Activated naive CD8-positive, alpha-beta T cell treated with anti-CD3 and anti-CD28 coated beads, Interleukin-2, amount 50 U/mL, for 16 hours (primary cell): ENCODE measurements at places on chromosomes 11 and 22.
A peak's percentile ranks its signal among the peaks of the same experiment; 100 is the strongest.

GRCh38 chr22:49203091-49203858, 624.4 kb downstream of the BRD1 start:
- no peak for DNase-seq

DNA sequence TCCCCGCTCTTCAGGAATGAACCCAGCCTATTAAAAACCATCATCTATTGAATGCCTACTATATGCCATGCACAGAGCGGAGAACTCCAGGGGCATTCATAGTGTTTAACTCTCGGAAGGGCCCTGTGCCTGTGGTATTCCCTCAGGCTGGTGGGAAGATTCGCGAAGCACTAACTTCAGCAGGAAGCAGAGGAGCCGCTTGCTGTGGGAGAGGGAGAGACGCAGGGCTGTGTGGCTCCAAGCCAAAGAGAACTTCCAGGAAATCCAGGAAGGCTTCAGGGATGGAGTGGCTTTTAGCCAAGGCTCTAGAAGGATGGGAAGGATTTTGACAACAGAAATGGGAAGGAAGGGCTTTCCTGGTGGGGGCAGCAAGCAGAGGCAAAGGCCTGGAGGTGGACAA, 103.8 kb downstream of the TP53I11 start:
- no peak for DNase-seq

DNA sequence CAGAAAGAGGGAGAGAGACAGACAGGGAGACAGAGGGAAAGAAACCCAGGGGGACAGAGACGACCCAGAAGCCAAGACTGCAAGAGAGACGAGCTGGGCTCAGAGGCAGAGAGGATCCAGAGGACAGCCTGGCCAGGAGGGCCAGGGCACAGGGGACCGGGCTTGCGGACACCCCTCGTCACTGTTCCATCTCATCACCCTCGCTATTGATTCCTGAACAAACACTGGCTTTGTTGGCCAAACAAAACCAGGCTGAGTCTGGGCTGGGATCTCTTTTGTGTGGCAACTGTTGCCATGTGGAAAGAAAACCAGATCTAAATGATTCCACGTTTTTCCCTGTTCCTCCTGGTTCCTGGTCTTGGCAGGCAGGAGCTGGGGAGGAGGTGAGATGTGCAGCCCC, 339.4 kb downstream of the MN1 start:
- no peak for DNase-seq

GRCh38 chr11:112523477-112523876, 262.8 kb upstream of the PLET1 start:
- no peak for DNase-seq

DNA sequence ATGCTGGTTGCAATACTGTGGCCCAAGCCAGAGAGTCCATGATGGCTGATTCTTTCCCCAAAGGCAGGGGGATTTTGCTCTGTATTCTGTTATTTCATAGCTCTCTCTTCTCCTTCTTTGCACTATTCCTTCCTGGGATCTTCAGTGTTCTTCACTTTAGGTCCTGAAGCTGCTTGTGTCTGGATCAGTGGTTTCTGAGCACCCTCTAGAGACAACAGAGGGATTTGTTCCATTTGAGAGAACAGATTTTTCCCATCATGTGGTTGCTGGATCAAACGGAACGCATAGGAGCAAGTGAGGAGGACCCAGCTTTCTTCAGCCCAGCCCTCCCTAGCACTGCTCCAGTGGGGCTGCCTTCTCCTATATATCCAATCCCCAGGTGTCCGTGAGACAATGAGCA, 68.7 kb upstream of the SYN3 start:
- DNase-seq, result no peak

DNA sequence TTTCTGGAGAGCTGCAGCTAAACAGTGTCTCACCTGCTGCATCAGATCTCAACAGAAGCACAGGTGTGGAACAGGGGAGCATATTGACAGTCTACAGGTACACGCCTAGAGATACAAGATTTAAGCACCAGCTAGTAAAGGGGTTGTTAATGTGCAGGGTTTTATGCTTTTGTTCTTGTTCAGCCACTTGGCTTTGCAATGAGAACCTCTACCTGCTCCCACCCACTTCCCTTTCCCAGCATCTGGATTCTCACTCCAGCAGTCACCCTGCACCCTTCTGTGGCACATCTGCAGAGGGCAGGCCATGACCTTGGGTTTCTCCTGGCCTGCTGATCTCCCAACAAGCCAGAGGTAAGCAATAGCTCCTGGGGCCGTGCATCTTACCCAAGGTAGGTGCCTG, 446.6 kb downstream of the BUD13 start:
- DNase-seq, result no peak

GRCh38 chr22:29907753-29908515, 25.0 kb downstream of the MTMR3 start:
- no peak for DNase-seq

DNA sequence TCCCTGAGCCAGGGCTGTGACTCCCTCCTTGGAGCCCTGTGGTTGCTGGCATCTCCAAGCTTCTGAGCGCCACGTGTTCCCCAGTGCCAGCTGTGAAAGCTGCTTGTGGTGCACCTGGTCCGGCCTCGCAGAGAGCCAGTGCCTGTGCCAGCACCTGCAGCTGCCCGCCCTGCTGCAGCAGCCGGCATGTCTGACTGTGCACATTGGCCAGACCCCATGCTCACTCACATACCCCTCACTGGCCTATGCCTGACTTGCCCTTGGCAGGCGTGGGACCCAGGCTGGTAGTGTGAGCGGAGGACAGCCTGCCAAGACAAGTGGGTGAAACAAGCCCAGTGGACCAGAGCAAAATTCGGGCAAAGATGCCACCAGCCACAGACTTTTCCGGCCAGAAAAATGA, 9.8 kb downstream of the MRPL48 start:
- no peak for DNase-seq

GRCh38 chr11:12629601-12630313, 44.5 kb upstream of the TEAD1 start:
- no peak for DNase-seq

DNA sequence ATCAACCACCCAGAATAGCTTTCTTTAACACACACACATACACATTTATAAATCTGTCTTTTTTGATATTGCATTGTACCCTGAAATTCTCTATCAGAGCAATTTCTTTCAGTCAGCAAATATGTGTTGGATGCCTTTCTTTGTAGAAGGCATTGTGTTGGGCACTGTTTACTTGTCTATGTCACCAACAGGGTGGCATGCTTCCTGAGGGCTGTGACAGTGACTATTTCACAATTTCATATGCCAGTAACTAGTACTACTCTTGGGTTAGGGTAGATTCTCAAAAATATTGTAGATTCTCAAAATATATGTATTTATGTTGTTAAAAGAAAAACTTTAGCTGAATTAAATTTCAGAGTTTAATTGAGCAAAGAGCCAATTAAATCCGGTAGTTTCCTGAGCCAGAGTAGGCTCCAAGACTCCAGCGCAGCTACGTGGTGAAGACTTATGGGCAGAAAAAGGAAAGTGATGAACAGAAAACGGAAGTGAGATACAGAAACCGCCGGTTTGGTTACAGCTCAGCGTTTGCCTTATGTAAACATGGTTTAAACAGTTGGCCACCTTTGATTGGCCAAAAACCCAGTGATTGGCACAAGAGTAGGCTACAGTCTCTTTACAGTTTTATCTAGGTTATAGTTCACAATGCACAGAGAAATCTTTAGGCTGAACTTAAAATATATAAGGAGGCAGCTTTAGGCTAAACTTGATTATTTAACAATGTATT, 723.3 kb downstream of the NTM start:
- DNase-seq, result no peak

- DNase-seq, result no peak
These were observed 4.8 kb upstream of the NAP1L4 start for GRCh38 chr11:2996976-2997375.

GRCh38 chr22:23570681-23571080, 9.4 kb downstream of the IGLL1 start:
- DNase-seq, result no peak

DNA sequence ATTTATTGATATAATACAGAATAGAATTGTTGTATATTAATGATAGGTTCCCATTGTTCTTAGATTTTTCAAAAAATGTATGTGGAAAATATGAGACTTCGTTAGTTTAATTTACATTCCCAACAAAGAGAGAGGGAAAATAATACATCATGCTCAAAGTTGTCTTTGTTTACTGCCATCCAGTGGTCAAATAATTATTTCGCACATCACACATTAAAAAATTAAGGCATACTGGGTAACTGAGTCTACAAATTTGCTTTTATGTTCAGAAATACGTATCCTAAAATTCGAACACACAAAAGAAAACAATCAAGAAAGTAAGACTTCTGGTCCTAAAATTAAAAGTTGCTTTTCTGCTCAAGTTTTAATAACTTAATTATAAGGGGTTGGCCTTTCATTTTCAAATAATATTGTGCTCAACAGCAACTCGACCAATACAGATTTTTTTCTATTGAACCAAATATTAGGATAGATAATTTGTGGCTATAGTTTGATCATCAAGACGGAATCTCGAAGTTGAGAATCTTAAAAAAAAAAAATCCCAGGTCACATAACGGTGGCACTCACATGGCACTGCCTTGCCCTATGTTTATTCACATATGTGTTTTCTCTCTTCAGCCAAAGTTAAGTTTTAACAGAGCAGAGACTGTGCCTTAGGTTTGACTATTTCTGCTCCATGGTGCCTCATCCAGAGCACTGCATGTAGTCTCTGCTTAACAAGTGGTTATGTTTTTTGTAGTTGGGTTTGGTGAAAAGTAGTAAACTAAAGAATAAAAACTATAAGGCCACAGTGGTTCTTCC, 12.3 kb downstream of the PDGFD start:
- DNase-seq, result no peak

GRCh38 chr22:39152511-39153219, at the start of gene CBX7:
TSS of gene CBX7 (minus strand) at chr22:39152680. CDS start at chr22:39152444, 236 bp downstream.
- peak; percentile 78 for DNase-seq

- DNase-seq, result no peak
These were observed 117.3 kb downstream of the KCNQ1OT1 start for GRCh38 chr11:2582351-2582945.

- DNase-seq, result no peak
These were observed 205.7 kb upstream of the NAV2 start for GRCh38 chr11:19506816-19507486.
